ENCODE measurements at places on chromosomes 12 and 14.

DNA sequence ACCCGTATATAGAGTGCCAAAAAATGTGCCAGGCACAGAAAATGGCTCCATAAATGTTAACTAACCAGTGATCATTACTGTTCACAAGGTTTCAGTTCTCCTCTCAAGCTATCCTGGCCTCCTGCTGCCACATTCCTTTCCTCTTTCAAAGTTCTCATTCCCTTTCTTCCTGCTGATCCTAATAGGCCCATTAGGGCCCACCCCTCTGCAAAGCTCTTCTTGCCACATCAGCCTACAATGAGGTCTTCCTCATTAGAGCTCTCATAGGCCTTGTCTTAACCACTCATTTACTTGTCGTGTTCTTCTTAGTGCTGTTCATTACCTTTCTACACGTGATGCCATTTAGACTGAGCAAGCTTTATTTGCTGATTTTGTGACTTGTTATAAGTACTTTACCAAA is 40.5 kb downstream of the RPS29 start:
- no peak for DNase-seq

DNA sequence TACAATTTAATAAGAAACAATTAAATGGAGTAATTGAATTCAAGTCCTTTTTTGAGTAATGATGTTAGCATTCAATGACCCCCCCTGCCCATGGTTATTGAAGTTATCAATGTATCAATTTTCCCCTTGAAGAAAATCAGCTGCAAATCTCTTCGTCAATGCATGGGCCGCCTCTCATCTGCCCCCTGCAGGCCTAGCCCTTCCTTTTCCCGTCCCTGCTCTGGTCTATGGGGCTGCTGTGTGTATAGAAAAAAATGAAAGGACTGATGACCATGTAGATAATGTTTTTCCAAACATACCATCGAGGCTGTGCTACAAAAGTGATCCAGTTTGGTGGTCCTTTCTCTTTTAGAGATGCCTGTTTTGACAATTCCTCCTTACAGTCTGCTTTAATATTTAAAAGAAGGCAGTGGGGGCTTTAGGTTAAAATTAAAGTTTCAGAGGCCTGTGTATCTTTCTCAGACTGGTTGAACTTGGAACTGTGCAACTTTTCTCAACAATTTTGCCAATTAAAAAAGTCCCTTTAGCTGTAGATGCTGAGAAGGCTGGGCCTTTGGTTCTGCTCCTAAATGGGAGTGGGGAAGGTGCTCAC is 98.4 kb downstream of the APAF1 start:
- DNase-seq: no peak

DNA sequence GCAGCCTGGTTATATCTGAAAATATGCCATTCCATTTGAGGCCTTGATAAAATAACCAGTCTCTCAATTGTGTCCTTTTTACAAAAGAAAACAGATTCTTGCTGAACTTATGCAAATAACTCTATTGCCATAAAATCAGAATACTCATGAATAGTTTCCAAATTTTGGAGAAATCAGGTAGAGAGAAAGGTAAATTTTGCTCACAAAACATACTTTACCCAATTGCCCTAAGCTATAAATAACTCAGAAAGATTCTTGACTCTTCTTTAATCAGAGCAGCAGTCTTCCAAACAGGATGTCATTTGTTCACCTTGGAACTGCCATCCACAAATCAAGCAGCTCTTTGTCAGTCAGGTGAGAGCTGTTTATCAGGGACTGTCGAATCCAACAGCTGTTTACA is 12.6 kb downstream of the ZNF26 start:
- DNase-seq: no peak

DNA sequence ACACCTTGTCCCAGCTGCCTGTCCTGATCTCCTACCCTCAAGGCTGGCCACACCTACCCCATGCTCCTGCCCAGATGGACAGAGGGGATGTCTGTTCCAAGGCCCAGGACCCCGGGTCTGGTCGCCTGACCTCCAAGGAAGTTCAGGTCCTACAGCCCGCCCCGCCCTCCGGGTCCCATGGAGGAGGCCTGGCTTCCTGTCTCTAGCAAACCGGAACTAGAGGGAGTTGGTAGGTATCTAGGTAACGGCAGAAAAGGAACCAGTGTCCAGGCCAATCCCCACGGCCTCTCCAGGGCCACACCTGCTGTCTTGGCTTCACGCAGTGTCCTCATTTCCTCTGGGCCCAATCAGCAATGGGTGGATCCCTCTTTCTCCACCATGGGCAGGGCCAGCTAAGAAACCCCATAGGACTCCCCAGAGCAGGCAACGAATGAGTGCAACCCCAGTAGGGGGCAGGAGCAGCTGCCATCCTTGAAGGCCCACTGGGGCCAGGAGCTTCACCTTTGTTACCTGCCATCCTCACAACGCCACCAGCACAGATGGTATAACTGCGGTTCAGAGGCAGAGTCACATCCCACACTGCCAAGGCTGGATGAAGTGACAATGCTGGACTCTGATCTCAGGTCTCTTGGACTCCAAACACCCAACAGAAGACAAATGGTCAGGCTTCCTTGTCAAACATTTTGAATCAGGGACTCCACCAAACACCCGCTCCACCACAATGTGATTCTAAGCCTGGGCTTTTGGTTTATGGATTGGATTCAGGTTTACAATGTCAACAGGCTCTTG is 25.1 kb upstream of the RPLP0 start:
- DNase-seq: no peak

GRCh38 chr14:104405360-104406226 is 174.0 kb upstream of the C14orf180 start:
- DNase-seq: no peak

GRCh38 chr12:2578211-2578610 is 216.6 kb upstream of the FKBP4 start:
- DNase-seq: no peak

GRCh38 chr12:26092346-26093105 is 32.3 kb downstream of the BHLHE41 start:
- DNase-seq: no peak

DNA sequence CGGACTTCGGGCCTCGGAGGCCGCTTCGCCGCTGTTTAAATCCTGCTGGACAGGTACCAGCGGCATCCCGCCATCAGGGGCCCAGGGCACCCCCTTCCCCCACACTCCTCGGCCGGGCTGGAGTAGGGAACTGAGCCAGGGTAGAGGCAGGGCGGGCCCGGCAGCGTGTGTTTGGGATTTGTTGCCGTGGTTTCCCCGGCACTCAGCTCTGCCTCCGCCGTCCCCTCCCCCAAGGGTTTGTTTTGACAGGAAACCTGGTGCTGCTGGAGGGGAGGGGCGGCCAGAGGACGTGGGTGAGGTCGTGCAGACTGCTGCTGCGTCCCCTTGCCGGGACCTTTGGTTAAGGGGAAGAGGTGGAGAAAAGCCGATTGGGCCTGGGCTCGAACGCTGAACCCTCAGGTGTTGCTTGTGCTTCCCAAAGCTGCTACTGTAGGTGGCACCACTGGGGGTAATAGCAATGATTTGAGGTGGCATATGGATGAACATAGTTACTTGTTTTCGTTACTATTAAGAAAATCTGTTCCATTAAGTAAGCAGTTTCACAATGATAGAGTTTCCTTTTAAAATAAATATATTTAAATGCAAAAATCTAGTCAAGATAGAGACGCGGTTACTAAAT is 778 bp downstream of the TCP11L2 start:
- peak; percentile 60 for DNase-seq

DNA sequence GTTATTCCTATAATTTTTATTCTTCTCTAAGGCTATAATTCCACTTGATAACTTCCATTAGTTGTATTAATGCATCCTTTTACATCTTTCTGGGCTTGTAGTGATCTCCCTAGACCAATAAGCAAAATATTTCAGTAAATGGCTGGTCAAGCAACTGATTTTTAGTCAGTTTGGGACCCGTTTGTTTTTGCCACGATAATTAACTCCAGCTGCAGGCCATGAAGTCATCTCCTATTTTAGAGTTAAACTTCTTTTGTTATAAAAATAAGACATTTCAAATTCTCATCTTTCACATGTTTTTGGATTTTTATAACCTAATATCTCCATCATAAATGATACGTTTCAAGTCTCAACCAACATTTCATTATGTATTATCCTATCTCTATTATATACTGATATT is 49.4 kb downstream of the MAGOHB start:
- no peak for DNase-seq

DNA sequence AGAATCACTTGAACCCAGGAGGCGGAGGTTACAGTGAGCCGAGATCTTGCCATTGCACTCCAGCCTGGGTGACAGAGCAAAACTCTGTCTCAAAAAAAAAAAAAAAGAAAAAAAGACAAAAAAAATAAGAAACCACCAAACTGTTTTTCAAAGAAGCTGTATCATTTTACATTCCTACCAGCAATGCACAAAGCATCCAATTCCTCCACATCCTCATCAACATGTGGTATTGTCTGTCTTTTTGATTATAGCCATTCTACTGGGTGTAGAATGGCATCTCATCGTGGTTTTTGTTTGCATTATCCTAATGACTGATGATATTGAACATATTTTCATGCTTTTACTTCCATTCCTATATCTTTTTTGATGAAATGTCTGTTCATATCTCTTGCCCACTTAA is 36.2 kb upstream of the GNG2 start:
- no peak for DNase-seq

GRCh38 chr12:116304621-116305020 is 27.1 kb upstream of the MED13L start:
- no peak for DNase-seq

DNA sequence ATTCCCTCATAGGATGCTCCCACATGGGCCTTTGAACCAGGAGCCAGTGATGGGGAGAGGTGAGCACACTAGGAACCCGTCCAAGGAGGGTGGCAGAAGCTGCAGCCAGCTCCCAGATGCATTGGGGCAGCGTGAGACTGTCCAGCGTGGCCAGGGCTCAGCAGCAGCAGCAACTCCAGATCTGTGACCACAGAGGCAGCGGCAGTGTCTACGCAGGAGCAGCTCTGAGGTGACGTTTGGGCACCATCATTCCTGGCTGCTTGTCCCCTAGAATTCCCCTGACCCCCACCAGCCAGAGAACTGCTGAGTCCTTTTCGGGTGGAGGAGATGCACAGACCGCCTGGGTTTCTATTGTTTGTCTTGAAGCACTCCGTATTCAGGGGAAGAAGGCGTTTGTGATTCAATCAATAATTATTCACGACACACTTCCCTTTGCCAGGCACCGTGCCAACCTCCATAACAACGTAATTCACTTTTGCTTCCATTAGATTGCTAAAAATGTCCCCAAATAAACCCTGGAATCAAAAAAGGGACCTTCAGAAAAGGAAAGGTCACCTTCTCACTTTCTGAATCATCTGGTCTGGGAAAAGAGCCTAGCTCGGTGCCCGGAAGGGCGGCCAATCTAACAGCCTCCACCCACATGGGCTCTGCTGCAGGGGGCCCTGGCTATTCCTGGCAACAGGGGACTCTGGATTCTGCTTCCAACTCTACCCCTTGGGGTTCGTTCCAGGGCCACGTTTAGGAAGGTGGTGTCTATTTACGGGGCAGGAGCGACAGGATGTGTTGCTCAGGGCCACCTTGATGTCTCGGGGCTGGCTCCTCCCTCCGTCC is 11.4 kb upstream of the BDKRB2 start:
- no peak for DNase-seq

- no peak for DNase-seq
Observed at GRCh38 chr14:20757965-20758364, 10.2 kb upstream of the EDDM3B start.

GRCh38 chr12:74892057-74892633 is 317.5 kb downstream of the KCNC2 start:
- no peak for DNase-seq

DNA sequence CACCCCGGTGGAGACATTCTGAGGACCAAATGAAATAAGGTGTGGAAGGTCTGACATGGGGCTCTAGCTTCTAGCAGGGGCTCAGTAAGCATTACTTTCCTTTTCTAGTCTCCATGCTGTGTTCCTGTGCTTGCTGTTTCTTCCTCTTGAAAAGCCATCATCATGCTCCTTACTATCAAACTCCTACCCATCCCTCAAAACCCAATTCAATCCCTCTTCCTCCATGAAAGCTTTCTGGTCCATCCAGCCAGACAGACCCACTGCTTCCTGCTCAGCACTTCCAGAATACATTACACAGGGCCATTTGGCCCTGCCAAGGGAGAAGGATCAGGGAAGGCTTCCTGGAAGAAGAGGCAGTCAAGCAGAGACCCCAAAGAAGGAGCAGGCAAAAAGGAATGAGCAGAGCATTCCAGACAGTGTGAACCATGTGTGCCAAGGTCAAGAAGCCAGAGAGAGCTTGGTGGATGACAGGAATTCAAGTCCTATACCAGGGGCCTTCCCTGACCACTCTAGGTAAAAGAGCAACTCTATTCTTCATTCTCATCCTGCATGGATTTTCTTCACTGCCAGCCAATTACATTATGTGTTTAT is 59.5 kb downstream of the NUAK1 start:
- DNase-seq: no peak

- no peak for DNase-seq
Observed at GRCh38 chr14:69662636-69663299, 51.4 kb downstream of the SUSD6 start.

DNA sequence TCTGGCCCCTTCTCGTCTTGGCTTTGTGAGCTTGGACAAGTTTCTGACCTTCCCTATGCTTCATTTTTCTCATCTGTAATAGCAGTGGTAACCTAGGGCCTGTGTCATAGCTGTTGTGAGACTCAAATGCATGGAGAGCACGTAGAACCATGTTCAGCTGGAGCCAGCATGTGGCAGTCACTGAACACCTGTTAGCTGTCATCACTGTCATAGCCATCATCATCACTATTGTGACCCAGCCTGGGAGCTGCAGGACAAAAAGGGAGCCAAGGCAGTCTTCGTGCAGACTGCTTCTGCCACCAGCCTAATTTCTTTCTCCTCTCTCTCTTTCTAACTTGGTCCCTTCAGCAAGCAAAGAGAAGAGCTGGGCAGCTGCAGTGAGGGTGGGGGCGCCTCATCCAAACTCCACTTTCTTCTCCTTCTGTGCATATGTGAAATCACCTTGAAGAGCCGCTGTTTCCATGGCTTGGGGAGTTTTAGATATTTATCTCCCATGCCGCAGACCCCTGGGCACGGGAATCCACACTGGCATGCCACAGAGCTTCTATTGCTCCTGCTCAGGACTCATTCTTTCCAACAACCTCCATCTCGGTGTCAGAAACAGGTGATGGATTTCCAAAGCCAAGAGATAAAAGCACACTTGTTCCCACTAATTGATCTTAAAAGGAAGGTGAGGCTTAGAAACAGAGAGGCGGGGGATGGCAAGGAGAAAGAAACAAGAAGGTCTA is 87.0 kb downstream of the SRRM4 start:
- no peak for DNase-seq

GRCh38 chr12:7144414-7145120 is 14.4 kb downstream of the CLSTN3 start:
- peak; percentile 65 for DNase-seq

DNA sequence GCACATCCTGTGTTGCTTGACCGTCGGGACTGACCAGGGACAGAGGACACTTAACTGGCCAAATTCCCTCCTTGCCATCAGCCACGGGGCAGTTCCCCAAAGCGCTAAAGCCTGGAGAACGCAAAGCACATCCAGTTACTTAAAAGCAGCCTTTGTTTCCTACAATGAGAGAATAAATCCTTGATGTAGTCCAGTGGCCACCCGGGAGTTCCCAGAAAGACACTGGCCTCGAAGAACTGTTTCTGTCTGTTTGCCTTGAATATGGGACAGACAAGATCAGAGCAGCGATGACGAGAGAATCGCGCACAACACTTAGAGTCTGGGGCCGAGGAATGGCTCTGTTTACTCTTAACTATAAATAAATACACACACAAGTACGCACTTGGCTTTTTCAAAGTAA is 102.2 kb downstream of the TNFAIP2 start:
- no peak for DNase-seq

Data from NCI-H1694 (cell line).